ENCODE measurements at places on chromosomes 1 and 21.

DNA sequence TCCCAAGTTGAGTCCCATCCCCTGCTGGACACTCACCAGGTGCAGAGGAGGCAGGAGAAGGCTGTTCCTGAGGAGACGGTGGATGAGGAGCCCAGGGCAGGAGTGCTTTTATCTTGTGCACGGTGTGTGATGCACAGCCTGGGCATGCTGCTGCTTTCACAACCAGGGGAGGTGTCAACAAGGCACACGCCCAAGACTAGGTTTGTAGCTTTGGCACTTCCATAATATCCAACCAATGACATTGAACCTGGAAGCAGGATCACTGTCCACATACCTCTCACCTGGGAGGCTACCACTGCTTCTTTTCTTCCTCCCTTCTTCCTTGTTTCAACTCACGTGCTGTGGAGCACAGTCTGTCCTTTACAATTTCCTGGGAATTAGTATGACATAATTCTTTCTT is at the start of gene LCE3D:
TSS of gene LCE3D (minus strand) at position 84 of the 400 bp plus-strand sequence. CDS start 580 bp downstream, outside the sequence.
- DNase-seq, result no peak

DNA sequence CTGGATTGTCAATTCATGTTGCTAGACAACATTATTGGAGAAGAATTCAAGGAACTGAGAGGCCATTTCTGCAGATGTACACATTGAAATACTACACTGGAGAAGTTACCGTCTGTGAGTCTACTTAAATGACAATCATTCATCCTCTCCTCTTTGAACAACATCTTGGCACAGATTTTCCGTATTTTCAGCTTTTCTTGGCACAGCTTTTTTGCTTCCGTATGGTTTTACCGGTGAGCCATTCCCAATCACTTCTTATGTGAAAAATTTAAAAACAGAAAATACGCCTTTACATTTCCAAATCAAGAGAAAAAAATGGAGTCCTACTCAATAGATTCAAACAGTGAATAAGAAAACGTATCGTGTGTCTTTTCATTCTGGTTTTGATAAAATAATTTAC is 1493.7 kb downstream of the AMY1C start:
- DNase-seq, result no peak

DNA sequence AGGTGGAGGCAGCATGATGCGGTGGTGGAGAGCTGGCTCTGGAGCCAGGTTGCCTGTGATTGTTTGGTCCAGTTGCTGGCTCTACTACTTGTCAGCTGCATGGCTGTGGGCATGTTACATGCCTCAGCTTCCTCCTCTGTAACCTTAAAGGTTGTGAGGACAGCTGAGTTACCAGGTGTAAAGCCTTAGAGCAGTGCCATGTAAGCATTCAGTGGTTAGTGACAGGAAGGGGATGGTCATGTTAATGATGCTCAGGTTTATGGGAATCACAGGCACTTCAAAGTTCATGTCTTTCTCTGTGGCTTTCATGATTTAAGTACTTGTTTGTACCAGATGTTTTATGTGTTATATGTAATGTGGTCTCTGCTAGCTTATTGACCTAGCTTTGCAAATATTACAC is 32.6 kb downstream of the PTGFRN start:
- DNase-seq, result no peak

GRCh38 chr1:28421744-28422143 is 52.2 kb downstream of the PHACTR4 start:
- peak; percentile 30 for DNase-seq

DNA sequence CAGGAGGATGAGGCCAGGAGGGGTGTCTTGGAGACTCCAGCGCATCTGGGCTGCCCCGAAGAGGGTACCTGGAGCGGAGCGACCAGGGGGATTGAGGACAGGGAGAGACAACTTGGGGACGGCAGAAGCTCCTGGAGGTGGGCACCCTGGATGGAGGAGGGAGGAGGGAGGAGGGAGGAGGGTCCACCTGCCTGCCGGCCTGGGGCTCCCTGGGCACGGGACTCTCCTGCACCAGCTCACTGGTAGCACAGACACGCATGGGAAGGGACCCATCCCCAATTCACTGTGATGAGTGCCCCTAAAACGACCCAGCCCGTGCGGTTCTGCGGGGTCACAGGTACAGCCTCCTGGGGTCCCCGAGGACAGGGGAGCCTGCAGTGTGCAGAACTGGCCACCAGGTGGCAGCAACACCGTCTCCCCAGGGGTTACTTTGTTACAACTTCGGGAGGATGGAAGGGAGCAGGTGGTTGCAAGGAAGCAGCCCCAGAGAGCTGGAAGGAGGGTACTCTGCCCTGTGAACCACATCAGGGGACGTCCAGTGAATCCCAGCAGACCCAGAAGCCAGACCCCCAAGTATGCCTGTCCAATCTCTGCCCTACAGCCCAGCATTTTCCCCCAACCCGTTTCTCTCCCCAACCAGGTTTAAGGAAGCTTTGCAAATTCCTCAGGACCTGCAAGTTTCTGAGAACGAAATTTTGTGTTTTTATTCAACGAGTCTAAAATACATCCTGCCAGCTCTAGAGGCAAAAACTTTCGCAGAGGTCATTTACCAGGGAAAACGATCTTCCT is 482.4 kb downstream of the NPHP4 start:
- DNase-seq, result peak; percentile 17

DNA sequence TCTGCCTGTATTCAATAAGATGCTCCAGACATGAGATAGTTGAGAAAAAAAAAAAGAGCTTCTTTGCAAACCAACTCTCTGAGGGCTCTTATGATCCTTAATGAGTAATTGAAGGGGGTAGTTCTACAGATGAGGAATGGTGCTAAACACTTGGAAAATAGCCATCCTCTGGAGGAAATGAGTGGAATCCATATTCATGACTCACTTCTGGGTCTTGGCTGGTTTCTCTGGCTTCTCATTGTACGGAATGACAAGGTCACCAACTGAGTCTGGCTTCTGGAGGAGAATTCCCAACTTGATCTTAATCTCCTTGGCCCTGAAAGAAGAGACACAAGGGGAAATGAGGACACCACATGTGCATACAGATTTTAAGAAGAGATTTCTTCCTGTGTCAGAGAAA is 34.7 kb downstream of the RGS5 start:
- peak; percentile 98 for DNase-seq

DNA sequence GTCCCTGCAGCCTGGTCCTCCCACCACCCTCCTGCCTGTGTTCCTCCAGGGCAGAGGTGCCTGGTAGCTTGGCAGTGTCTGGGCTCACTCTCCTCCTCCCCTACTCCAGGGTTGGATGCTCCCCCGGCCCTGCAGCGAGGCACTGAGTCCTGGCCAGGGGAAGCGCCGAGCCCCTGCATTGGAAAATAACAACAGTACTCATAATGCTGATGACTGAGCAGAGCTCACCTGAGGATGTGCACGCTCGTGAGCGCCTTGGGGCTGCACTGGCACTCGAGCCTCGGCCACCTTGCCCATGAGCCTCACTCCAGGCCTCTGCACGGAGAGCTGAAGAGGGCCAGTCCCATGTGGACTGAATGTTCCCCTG is 6.0 kb upstream of the ACTRT2 start:
- DNase-seq, result no peak

DNA sequence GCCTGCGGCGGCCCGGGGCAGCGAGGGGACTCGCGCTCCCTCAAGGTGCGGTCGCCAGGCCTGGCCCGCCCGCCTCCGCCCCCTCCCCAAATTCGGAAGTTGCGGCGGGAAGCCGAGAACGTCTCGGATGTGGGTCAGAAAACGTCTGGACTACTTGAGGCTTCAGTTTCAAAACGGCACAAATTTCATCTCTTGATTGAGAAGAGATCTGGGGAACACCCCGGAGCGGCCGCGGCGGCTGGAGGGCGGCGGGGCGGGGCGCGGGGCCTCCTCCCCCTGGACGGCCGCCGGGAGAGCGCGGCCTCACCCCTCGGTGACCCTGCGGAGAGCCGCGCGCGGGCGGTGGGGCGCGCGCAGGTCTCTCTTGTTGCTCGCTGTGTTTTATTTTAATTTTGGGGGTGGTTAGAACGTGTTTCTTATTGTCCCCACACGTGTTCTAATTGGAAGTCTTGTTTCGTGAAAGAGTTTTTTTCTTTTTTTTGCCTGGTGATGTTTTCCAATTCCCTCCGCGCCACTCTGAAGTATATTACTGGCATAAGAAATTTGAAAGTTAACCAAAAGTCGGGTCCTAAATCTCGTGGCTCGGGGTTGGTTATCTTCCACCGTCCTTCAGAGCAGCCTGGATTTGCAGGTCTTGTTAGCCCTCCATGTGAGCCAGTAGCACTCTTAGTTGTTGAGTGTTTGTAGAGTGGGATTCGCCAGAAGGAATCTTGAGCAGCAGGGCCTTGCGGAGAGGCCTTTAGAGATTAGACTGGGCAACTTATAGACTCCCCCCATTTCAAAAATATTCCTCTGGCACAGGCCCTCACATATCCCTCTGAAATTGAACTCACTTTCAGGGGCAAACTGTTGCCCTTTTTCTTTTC is 749 bp downstream of the PCBP3 start:
- peak; percentile 43 for DNase-seq

- no peak for DNase-seq
Observed at GRCh38 chr1:66809245-66809644, 8.2 kb upstream of the INSL5 start.

DNA sequence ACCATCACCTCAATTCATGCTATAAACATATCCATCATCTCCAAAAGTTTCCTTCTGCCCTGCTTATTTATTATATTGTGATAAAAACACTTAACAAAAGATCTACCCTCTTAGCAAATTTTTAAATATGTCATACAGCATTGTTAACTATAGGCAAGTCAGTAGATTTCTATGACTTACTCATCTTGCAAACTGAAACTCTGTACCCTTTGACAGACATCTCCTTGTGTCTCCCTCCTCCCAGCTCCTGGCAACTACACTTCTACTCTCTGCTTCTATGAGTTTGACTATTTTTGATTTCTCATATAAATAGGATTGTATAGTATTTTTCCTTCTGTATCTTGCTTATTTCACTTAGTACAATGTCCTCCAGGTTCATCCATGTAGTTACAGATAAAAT is 174.8 kb downstream of the TNFSF18 start:
- peak; percentile 39 for DNase-seq

DNA sequence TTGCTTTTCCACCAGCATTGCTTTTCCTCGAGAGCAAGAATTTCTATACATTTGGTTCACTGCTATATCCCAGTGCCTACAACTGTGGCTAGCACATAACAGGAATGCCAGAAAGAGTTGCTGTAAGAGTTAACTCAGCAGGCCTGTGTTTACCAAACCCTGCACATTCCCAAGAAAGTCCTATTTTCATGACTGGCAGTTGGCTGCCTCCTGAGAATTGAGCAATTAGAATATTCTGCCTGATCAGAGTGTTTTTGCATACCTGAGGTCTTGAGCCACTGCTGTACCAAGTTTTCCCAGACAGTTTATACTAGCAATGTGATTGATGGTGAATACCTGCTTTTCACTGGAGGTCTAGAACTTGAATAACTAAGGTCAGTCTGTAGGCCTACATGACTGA is 2.7 kb upstream of the GNPAT start:
- no peak for DNase-seq

- DNase-seq, result no peak
Observed at GRCh38 chr1:185464777-185465176, 147.7 kb upstream of the IVNS1ABP start.

DNA sequence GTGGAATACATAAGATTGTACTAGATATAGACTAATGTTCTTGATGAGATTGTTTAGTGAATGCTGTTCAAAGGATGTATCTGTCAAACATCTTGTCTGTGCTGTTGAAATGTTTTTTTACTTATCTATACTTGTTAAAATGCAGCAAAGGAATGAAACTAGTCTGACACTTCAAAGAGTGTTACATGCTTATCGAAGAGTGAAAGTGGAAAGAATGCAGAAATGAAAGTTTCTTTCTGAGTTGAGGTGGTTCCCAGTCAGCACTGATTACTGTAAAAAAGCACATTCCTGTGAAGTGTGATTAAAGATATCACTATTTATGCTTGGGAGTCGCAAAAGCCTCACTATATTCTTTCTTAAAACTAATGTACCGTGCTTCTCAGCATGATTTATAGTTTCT is 1225.2 kb downstream of the NCAM2 start:
- peak; percentile 5 for DNase-seq

DNA sequence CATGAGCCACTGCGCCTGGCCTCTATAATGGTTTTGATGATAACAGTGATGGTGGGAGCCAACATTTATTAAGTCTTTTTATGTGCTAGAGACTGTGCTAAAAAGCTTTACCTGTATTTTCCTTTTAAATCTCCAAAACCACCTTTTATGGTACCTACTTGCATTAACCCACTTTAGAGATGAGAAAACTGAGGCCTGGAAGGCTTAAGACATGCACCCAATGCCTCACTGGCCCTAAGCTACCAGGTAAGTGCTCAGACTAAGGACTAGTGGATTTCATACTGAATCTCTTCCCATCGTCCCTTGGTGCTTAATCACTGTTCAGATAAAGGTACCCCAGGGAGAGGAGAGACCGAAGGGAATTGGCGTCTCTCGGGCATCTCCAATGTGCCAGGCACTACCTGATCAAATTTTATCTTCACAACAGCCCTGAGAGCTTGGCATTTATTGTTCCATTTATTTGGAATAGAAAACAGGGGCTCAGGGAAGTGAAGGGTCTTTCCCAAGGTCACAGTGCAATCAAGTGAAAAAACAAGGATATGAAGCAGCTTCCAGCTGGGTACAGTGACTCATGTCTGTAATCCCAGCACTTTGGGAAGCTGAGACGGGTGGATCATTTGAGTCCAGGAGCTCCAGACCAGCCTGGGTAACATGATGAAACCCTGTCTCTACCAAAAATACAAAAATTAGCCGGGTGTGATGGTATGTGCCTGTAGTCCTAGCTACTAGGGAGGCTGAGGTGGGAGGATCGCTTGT is 84.2 kb downstream of the LACTBL1 start:
- peak; percentile 29 for DNase-seq

- DNase-seq, result no peak
Observed at GRCh38 chr1:81493102-81493869, 307.4 kb upstream of the ADGRL2 start.

DNA sequence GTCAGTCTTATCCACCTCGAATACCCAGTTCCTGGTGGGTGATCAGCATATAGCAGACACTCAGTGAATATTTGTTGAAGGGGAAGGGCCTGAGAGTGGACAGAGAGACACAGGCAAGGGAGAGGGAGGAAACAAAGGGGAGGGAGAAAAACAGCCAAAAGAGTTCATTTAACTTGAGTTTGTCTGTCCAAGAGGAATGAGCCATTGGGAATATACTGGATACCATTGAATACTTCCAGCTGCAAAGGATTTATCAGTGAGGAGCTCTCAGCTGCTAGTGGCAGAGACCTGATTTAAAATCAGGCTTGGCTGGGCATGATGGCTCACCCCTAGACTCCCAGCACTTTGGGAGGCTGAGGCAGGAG is 11.5 kb upstream of the BGLAP start:
- DNase-seq, result no peak

- DNase-seq, result no peak
Observed at GRCh38 chr1:111778066-111778465, 22.4 kb downstream of the DDX20 start.

GRCh38 chr1:171107969-171108368 is 17.3 kb downstream of the FMO3 start:
- no peak for DNase-seq
